Activated naive CD8-positive, alpha-beta T cell treated with anti-CD3 and anti-CD28 coated beads, Interleukin-2, amount 50 U/mL, for 24 hours (primary cell): ENCODE measurements at places on chromosomes 11 and 22.

DNA sequence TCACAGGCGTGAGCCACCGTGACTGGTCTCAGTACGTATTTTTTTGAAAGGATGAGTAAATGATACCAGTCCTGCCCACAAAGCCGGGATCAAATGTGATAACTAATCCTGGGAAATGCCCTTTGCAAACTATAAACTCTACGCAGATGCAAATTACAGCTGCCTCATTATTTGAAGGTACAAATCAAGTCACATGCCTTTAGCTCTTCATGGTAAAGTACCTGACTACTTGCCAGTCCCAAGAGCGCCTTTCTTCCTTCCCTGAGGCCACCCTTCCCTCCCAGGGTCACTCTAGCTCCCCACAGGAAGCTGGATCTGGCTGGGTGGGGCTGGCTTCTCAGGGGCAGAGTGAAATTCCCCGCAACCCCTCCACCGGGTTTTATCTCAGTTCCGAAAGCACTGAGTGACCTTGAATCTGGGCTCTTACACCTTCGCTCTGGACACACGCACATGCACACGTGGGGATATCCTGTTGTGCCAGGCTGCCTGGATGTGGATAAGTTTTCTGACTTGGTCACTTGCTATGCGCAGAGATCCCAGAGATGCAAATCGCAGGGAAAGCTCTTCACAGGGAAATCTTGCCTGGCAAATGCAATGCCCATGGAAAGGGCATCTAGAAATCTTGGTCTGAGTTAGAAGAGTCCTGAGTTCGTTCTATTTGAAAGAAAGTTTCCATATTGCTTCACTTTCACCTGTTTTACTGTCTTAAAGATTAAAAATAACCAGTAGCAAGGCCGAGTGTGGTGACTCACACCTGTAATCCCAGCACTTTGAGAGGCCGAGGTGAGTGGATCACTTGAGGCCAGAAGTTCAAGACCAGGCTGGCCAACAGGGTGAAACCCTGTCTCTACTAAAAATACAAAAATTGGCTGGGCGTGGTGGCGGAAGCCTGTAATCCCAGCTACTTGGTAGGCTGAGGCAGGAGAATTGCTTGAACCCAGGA is 8.5 kb downstream of the A4GALT start:
- no peak for DNase-seq

DNA sequence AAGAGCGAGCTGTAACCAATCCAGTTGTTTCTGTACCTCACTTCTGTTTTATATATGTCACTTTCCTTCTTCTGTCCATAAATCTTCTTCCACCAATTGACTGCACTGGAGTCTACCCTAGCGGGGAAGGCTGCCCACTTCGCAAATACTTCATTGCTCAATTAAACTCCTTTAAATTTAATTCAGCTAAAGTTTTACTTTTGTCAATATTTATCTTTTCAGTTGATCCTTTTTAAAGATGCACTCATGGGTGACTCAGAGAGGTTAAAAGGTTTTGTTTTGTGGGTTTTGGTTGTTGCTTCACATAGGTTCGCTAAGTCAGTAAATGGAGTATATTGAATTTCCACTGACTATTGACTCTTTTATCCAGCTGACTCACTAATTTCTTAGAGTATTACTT is 597.2 kb downstream of the DLG2 start:
- DNase-seq, result no peak

DNA sequence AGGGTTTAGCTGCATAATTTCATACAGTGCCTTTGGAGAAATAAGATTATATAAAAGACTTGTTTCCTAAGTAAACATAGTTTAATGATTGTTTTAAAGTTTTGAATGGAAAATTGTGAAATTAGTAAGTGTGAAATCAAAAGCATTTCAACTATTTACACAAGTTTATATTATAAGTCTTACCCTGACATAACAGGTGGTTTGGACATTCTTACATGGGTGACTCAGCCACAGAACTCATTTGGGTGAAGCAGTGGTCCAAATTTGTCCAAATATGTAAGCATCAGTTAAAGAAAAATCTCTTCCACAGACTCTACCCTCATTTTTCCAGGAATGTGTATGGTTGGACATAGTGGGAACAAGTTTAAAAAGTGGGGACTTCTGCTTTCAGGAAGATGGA is 68.0 kb downstream of the USP47 start:
- DNase-seq, result no peak

DNA sequence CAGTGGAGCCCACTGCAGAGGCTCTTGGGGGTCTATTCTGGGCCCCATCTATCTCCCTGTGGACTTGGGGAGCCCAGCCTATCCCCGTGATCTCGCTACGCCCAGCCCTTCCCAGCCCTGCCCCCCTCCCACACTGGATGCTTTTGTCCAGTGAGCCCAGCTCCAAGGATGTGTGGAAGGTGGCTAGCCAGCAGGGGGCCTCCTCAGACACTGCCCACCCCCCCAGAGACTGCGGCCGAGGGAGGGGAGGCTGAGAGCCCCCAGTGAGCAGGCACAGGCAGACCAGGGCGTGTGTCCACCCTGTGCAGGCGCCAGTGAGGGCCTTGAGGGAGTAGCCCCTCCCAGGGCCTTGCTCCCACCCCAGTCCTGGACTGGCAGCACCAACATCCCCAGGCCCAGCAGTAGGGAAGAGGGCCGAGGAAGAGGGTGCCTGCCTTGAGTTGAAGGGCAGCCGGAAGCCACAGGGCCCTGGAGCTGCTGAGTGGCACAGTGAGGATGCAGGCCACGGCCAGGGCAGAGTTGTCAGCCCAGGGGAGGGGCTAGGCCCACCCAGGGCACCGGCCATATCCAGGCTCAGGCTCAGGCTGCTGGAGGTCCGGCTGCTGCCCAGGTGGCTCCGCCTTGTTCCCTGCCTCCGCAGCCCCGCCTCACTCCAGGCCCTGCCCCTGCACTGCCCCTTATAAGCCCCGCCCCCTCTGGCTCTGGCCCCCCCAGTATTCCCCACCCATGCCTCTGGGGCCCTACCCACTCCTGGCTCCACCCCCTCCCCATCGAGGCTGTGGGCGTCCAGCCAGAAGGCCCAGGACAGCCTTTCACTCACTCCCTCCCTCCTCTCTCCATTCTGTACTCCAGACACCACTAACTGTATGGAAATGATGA is 28.0 kb downstream of the MOB2 start:
- DNase-seq, result no peak

DNA sequence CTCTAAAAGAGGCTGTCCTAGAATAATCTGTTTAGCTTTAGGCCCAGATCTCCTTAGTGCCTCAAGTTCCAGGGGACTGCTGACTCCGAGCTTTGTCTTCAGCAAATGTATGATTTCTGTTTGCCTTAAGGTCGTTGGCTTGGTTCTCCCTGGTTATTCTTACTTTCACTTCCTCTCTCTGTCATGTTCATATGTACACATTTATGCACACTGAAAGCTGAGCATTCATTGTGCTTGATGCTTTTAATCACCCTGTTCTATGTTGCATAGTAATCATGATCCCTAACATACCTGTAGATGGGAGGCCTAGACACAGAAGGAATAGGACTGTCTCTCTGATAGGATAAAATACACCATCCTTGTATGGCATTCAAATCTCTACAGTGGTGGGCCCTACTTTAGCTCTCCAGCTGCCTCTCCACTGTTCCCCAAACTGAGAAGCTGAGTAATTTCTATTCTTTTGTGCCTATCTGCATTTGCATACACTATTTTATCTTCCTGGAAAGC is 7.2 kb downstream of the PPFIBP2 start:
- no peak for DNase-seq

DNA sequence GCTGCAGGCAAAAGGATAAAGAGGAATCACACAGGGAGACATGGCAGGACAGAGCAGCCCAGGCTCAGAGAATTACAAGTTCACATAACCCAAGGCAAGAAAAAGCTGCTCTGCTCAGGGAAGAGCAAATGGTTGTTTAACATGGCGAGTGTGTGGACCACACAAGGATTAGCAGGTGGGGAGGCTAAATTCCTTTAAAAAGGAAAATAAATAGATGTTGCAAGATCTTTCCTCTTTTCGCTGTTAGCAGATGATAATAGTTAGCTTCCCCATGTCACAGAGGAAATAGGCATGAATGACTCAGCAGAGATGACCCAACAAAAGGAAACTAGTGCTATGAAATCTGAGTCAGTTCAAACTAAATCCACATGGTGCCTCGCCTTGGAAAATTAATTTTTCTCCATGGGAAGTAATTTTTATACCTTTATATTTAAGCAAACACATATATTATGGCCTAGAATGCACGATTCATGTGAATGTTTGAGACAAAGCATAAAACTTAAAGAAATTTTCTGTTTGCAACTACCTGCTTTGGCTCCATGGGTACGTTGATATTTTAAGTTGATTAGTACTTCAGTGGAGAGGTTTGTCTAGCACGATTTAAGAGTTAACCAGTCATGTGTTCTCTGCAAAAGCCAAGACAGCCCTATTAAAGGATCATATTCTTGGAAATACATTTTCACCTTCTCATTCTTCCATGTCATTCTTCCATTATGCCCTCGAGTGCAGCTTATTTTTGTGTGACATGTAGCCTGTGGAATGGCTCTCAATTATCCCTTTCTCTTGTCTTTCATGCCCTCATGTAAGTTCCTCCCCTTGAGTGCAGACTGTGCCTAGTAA is 38.5 kb upstream of the FJX1 start:
- no peak for DNase-seq

- DNase-seq, result peak; percentile 59
Observed at GRCh38 chr11:76670485-76671236, at the start of gene LRRC32. TSS of gene LRRC32 (minus strand) at chr11:76670747. CDS start at chr11:76665954, 4,793 bp downstream.
